ENCODE measurements at places on chromosomes 3 and 15.
A peak's percentile ranks its signal among the peaks of the same experiment; 100 is the strongest.

GRCh38 chr15:74893627-74894026 lies 3.8 kb downstream of the MPI start:
- no peak for DNase-seq

GRCh38 chr3:194990454-194991337 lies 280.3 kb downstream of the XXYLT1 start:
- DNase-seq, result no peak

DNA sequence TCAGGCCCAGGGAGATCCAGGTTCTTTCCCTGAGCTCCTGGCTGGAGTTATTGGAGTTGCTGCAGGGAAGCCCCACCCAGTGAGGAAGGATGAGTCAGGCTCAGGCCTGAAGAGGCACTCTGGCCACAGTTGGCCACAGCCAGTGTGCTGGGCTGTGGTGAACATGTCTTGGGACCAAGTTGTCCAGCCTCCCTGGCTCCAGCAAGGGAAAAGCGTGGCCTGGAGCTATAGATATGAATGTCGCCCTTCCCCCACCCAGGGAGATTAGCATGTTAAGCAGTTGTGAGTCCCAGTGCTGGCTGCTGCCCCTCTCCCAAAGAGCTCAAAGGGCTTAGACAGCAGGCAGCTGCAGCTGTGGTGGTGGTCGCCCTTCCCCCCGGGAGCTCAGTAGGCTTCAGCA lies 963.2 kb downstream of the ROBO2 start:
- no peak for DNase-seq

DNA sequence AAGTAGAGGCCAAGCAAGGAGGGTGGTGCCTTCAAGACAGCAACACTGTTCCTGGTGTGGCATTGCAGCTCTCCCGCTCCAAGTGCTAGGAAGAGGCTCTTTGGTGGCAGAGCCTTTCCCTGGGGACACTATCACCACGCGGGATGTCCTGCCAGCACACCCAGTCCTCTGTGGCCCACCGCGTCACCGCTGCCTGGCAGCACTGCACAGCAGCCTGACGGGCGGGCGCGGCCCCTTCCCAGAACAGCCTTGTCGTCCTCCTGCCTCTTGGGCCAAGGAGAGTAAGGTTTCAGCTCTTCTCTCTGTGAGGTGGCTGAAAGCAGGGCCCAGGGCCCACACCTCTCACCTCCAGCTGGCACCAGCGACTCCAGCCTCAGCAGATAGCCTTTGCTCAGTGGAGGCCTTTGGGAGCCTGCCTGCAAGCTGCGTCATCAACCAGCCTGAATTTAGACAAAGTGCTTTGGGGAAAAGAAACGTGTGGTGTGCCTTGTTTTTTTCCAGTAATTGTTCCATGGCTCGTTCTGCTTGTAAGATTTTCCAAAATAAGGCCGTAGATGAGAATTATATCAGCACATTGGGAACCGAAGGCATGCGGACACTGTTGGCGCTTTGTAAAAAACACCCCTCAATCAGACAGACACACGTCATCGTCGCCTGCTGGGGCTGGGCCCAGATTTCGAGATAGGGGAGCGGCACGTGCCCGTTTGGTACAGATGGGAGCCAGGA lies 65.0 kb downstream of the AAGAB start:
- DNase-seq, result no peak

DNA sequence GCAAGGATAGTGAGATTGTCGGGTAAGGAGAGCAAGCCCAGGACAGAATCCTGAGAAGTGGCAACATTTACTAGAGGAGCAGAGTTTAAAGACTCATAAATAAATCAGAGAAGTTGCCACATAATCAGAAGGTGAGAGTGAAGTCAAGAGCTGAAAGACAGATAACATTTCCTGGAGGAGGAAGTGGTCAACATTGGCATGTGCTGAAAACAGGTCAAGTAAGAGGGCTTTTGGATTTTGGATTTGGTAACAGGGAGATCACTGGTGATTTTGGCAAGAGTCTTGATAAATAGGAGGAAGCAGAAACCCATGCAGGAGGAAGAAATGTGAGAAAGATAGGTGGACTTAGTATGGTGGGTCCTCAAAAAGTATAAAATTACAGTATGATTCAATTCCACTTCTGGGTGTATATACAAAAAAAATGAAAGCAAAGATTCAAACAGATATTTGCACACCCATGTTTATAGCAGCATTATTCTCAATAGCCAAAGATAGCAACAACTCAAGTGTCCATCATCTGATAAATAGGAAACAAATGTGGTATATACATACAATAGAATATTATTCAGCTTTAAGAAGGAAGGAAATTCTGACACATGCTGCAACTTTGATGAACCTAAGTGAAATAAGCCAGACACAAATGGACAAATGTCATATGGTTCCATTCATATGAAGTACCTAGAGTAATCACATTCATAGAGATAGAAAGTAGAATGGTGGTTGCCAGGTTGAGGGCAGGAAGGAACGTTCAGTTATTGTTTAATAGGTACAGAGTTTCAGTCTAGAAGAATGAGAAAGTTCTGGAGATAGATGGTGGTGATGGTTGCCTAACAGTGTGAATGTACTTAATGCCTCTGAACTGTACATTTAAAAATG lies 27.3 kb upstream of the MBNL1 start:
- DNase-seq, result no peak

DNA sequence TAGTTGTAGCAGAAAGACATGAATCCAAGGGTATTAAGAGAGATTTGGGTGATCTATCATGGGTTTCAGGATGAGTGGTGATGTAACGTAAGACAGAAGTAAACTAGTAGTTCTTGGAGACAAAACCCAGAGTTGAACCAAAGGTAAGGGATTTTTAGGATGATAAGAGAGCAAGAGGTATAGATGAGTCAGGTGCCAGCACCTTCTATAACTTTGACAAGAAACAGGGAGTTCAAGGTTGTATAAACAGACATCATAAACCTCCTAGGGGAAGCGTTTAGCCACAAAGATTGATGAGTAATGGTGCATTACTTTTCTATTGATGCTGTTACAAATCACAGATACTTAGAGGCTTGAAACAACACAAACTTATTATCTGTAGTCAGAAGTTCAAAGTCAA lies 447.3 kb upstream of the ARHGEF26 start:
- no peak for DNase-seq

DNA sequence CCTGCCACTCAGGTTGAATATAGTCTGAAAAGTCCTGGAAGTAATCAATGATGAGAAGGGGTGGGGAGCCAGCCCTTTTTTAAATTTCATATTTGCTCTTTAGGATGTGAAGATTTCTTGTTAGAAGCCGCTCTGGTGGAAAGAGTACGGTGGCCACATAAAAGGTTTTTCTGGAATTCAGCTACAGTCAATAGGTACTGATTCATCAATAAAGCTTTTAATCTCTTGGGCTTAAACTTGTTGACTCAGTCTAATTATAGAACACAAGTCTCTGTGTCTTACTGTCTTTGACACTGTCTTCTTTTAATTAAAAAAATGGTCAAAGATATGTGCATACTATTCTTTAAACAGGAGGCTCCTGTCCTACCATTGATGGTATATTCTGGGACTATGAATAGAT lies 99.9 kb upstream of the TP63 start:
- DNase-seq, result no peak

- no peak for DNase-seq
Observed at GRCh38 chr15:67520321-67521028, 456 bp upstream of the C15orf61 start.

DNA sequence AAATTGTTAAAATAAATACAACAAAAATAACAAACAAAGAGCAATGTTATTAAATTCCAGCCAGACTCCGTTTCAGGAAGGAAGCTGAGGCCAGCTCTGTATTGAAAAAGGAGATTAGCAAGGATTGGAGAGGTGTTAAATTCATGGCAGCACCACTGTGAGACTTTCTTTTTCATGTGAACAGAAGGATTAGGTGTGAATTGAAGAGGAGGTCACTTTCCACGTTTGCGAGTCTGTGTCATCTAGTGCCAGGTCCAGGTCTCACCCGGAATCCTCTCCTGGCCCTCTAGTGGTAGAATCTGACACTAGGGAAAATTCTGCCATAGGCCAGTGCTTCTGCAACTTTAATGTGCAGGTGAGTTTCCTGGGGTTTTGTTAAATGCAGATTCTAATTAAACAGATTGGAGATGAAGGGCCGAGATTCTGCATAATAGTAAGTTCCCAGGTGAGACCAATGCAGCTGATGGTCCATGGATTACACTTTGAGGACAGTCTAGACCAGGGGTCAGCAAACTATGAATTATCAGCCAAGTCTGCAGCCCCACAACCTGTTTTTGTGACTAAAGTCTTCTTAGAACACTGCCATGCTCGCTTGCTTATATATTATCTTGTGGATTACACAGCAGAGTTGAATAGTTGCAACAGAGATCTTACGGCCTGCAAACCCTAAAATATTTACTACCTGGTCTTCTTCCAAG lies 9.2 kb upstream of the SLC6A1 start:
- peak; percentile 6 for DNase-seq

DNA sequence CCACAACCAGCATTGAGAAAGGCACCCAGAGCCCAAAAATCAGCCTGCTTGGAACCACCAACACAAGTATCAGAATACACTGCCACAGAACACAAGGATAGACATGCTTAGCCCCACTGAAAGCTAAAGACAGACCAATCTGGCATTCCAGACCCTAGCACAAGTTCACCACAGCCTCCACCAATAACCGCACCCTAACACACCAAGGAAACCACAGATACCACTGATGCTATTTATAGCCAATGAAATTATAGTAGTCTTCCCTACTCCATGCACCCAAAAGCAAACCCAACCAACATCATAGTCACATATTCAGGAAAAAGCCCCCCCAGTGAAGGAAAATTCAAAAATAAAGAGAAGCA lies 83.9 kb upstream of the STT3B start:
- DNase-seq, result no peak

GRCh38 chr3:157129803-157130466 lies 30.0 kb downstream of the CCNL1 start:
- peak; percentile 86 for DNase-seq

DNA sequence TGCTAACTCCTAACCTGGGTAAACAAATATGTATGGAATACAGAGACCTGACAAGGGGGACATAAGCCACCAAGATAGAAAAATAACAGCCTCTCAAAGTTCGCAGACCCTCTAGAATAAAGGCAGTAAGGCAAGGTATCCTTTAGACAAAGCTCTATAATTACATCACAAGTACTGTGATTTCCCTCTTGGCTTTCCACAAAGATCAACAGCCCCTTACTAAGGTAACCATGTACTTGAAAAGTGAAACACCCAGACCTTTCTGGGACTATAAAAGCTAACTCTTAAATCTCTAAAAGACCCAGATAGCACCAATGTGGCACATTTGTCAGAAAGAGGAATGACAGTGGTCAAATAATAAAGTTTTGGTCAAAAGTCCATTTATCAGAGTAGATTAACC lies 51.9 kb downstream of the TBL1XR1 start:
- DNase-seq, result no peak

- DNase-seq, result no peak
Observed at GRCh38 chr3:13111173-13111872, 38.1 kb upstream of the IQSEC1 start.

DNA sequence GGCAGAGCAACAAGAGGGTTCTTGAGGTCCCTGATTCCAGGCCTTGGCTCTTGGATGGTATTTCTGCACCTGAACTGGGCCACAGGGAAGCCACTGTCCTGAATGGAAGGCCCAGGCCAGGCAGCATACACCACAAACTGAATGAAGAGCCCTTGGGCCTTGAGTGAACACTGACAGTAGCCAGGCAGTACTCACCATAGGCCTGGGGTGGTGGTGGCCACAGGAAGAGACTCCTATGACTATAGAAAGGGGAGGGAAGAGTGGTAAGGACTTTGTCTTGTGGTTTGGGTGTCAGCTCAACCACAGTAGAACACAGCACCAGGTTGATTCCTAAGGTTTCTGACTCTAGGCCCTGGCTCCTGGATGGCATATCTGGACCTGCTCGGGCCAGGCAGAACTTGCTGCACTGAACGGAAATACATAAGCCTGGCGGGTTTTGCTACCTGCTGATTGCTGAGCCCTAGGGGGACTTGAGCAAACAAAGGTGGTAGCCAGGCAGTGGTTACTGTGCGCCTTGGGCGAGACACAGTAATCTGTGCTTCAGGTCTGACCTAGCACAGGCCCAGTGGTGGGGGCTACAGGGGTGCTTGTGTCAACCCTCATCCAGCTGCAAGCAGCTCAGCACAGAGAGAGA lies 241.4 kb downstream of the ISL2 start:
- DNase-seq, result no peak

DNA sequence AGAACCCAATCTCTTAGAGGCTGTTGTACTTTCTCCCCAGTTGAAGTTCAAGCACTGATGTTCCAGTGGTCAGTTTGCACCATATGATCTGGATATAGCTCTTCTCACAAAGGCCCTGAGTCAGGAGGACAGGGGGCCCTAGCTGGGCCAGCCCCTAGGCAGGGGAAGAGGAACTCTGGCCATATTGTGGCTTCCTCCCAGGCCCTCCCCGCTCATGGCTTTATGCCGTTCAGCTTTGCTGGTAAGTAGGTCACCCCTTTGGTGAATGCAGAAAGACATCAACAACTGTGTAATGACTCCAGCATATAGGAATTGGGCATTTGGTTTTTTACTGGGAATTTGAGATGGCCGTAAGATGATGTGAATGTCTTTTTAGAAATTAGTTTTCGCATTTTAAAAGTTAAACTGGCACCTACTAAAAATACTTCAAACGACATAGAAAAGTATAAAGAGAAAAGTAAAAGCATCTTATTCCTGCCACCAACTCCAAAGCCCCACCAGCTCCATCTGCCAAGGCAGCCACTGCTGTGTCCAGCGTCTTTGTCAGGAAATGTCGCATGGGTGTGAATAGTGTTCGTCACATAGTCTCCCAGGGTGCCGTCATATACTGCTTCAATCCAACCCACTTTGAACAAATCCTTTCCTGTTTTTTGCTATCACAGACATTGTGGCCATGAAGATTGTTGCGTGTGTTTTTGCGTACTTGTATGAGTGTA lies 25.3 kb downstream of the CCR9 start:
- no peak for DNase-seq
